ENCODE measurements at places on chromosomes 7 and 10. TPM values are rescaled to one million over a fixed set of nuclear protein-coding genes. Genes with fewer than 3 reads are reported as not detected.

Gene POR
- total RNA-seq = 29.9 TPM

Gene STEAP4
- not detected for total RNA-seq

Gene SORCS1
- not detected for total RNA-seq

Gene CHN2
- 3.6 TPM for total RNA-seq

Gene SLC18A3
- total RNA-seq = not detected

Gene GRM3
- not detected for total RNA-seq

Gene CCDC146
- 9.2 TPM for total RNA-seq

Gene ZNF277
- 21.2 TPM for total RNA-seq

Gene TMEM184A
- total RNA-seq = not detected

Gene KEL
- 0.12 TPM for total RNA-seq

DNA sequence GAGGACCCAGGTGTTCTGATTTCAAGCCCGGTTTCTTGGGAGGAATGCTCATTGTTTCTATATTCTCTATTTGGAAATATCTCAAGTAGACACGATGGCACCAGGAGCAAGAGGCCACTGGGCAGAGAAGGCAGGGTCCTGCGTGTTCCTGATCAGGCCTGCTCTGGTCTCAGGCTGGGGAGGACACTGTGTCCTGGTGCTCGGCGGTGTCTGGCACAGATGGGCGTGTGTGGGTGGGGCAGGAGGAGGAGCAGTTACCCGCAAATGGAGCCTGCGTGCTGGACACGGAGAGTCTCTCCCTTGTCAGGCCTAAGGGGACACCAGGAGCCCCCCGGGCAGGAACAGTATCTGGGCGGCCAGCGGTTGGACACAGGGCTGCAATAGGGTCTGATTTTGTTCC is 25.9 kb upstream of the GOLGA7B start:
- DNase-seq = no peak

DNA sequence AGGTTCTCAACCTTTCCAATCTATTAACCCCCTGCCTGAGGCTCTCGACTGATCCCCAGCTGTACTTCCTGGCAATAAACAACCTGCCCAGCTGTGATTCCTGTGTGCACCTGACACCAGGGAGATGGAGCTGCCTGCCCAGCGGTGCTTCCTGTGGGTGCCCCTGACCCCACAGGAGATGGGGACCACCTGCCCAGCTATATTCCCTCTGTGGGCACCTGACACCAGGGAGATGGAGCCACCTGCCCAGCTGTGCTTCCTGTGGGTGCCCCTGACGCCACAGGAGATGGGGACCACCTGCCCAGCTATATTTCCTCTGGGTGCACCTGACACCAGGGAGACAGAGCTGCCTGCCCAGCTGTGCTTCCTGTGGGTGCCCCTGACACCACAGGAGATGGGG is 184.0 kb downstream of the DIP2C start:
- no peak for DNase-seq

DNA sequence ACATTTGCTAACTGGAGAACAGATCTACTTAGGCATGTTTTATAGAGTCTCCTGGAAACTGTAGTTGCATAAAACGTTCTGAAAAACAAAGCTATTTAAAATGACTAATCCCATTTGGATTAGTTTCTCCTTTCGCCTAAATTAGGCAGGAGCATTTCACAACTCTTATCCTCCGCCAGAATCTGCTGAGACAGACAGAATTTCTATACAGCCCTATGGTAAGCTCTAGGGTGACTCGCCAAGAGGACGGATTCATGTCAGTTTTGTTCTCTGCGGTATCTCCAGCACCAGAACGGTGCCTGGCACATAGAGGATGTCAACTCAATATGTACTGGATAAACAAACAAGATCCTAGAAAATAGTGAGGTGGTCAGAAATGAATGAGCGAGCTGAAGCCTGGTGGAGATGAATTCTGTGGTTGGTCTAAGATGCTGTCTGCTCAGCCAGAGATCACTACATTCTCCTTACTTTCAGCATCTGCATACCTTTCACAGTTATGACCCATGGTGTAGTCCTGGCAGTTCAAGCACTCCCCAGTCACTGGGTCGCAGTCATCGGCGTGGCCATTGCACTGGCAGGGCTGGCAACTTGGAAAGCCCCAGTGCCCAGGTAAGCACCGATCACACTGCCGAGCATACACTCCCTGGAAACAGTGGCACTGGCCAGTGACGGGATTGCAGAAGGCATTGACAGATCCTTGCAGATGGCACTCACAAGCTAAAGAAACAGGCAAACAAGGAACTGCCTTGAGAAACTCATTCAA is 44.0 kb downstream of the LAMB1 start:
- DNase-seq = no peak

DNA sequence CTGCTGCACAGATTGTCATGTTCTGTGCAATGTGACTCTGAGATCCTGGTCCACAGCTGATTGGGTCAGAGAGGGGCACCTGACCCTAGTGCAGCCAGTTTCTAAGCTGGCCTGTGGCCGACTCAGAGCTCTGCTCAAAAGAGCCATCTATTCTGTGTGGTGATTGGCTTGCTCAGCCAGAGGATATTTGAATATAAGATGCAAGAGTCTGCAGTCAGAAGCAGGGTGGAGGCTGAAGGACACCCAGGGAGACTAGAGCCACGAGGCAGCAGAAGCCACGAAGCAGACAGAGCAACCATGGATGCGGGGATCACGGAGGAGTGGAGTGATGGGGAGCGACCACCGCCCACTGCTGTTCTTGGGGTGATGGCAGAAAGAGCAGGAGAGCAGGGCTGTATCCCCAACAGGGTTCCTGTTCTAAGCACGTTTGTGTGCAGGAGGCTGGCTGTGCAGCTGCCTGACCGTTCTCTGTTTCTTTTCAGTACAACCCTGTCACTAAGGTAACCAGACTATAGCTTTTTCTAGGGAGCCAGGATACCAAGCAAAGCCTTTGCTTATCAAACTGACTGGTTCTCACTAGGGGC is 19.5 kb upstream of the RHEB start:
- no peak for DNase-seq

GRCh38 chr10:71268247-71268691 is 50.8 kb upstream of the SLC29A3 start:
- no peak for DNase-seq

GRCh38 chr10:103676851-103677417 is 178.4 kb downstream of the SH3PXD2A start:
- no peak for DNase-seq

GRCh38 chr10:129866894-129867293 is 97.2 kb downstream of the EBF3 start:
- no peak for DNase-seq

GRCh38 chr10:23341004-23341403 is 3.6 kb downstream of the C10orf67 start:
- peak; percentile 44 for DNase-seq

DNA sequence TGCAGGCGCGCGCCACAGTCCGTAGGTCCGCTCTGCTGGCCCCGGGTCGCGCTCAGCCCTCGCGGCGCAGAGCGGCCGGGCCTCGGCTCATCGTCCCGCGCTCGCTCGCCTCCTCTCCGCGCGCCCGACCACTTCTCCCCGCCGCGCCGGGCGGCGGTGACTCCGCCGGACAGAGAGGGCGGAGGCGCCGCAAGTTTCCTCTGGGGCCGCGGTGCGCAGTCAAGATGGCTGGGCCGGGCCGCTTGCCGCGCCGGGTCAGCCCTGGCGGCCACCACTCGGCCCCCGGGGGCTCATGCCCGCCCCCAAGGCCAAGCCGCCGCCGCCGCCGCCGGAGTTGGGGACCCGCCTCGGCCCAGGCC is 441 bp downstream of the FZD8 start:
- no peak for DNase-seq

DNA sequence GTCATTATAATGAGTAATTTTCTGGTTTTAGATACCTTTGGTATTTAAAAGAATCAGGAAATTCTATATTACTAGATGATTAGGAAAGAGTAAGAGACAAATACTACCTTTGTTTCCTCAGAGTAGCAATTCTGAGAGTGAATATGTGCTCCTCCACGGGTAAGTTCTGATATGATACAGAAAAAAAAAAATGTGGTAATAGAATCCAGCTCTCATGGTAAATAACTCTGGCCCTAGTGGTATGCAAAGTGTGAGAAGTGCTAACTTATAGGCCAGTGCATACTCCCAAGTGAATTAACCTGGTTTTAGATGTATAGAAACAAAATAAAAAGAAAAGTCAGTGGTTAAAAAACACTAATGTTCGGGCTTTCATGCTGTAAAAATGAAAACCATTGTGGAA is 512.6 kb upstream of the SEMA3D start:
- no peak for DNase-seq

- no peak for DNase-seq
Observed at GRCh38 chr7:116443101-116443523, 56.4 kb upstream of the CAV2 start.

GRCh38 chr7:154651501-154651900 is 351.4 kb downstream of the PAXIP1 start:
- DNase-seq = no peak

- DNase-seq = no peak
Observed at GRCh38 chr7:103116511-103116910, 32.4 kb downstream of the NAPEPLD start.

DNA sequence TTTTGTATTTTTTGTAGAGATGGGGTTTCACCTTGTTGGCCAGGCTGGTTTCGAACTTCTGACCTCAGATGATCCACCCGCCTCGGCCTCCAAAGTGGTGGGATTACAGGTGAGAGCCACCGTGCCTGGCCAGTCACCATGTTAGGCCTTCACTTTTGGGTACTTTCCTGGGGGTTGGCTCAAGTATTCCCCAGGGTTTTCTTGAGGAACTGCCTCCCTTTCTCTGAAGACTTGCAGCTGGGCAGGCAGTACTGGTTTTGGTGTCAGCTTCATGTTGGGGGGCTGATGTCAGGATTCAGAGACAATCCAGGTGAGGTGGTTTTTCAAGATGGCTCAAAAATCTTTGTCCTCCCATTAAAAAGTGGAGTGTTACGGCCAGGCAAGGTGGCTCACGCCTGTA is 7.7 kb downstream of the ZNHIT1 start:
- DNase-seq = no peak

GRCh38 chr10:88080213-88080612 is 216.8 kb downstream of the PTEN start:
- DNase-seq = no peak

- DNase-seq = no peak
Observed at GRCh38 chr7:153097511-153098201, 338.1 kb downstream of the ACTR3B start.

- no peak for DNase-seq
Observed at GRCh38 chr7:2666588-2667250, 21.3 kb upstream of the AMZ1 start.

Measured in activated CD4-positive, alpha-beta T cell treated with anti-CD3 and anti-CD28 coated beads, Interleukin-2, amount 10 ng/mL, durations not matched to agents 7 days and 5 days (primary cell).